ENCODE measurements at places on chromosomes 3 and 15.

DNA sequence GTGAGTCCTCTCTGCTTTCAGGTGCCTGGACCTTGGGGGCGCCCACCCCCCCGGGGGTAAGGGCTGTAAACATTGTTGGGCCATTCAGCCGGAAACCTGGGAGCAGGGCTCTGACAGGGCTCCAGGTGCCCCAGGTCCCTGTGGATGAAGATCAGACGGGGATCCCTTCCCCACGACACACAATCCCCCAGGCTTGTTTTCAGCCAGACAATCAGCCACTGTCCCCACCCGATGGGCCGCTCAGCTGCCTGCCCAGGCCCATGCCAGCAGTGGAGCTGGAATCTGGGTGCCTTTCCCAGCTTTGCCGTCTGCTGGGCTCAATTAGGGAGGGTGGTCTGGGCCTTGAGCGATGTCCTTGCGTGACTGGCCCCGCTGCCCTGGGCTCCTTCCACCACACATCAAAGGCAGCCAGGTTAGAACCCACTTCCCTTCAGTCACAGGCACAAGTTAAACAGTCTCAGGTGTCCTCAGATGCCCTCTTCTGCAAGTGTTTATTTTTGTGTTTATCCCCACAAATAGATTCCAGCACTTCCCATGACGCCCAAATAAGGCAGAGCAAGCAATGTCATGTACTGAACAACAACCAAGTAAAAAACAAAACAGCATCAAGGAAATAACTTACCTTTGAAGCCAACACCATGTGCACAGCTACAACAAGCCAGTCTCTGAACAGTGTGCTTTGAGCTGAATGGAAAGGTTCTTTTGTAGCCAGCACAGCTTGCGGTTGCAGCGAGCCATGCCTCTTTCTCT lies 77.0 kb upstream of the ALDH1A3 start:
- no peak for DNase-seq

- DNase-seq, result no peak
Observed at GRCh38 chr3:9669720-9670432, 20.6 kb downstream of the MTMR14 start.

GRCh38 chr15:65980824-65981456 lies 111.6 kb downstream of the RAB11A start:
- DNase-seq, result no peak

DNA sequence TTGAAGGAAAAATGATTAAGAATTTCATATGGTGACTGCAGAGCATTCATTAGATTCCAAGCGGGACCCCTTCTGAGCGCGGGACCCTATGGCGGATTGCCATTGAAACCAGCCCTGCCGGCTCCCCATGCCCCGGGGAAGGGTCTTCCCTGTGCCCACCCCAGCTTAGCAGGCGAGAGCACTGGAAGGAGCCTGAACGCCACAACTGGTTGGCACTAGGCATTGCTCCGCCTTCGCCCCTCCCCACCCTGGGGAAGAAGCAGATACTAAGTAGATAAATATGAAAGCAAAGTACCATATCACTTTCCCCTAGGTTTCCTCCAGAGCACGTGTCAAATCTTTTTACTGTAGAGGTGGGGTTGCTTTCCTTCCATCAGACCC lies 70.7 kb downstream of the CYP19A1 start:
- no peak for DNase-seq

DNA sequence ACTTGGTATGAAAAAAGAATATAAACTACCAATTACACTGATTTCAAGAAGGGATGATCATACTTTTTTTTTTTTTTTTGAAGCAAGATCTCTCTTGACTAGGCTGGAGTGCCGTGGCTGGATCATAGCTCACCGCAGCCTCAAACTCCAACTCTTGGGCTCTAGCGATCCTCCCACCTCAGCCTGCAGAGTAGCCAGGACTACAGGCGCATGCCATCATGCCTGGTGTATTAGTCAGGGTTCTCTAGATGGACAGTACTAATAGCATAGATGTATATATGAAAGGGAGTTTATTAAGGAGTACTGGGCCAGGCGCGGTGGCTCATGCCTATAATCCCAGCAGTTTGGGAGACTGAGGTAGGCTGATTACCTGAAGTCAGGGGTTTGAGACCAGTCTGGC lies 11.5 kb upstream of the SEC11A start:
- DNase-seq, result no peak

- no peak for DNase-seq
Observed at GRCh38 chr3:73473898-73474416, 150.8 kb downstream of the PDZRN3 start.

GRCh38 chr3:179438841-179439240 lies 12.4 kb downstream of the GNB4 start:
- no peak for DNase-seq

DNA sequence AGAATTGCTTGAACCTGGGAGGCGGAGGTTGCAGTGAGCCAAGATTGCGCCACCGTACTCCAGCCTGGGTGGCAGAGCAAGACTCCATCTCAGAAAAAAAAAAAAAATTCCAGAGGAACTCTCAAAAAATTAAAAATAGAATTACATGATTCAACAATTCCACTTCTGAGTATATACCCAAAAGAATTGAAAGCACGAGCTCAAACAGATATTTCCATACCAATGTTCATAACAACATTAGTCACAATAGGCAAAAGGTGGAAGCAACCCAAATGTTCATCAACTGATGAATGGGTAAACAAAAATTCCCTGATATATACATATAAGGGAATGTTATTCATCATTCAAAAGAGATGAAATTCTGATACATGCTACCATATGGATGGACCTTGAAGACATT lies 16.9 kb upstream of the MORF4L1 start:
- no peak for DNase-seq

GRCh38 chr3:158107605-158108444 lies 1.6 kb upstream of the SHOX2 start:
- no peak for DNase-seq

- DNase-seq, result no peak
Observed at GRCh38 chr15:31261266-31262142, 65.1 kb upstream of the KLF13 start.

DNA sequence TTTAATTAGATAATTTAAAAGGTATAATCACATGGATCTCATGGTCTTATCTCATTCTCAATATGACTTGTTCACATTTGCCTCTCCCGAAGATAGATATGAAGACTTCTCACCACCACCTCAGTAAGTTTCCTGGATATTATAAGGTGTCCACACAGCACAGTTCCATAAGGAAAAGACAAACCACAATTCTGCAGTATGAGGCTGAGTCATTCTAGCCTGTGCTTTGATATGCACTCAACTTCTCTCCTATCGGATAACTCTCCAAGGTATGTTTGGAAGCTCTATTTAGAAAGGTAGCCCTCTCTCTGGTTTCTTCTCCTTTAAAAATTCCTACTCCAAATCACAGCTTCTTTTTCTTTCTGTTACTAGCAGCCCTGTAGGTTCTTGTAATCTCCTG lies 612.8 kb downstream of the ZPLD1 start:
- DNase-seq, result no peak

- no peak for DNase-seq
Observed at GRCh38 chr3:129613367-129613740, 6.9 kb upstream of the PLXND1 start.

DNA sequence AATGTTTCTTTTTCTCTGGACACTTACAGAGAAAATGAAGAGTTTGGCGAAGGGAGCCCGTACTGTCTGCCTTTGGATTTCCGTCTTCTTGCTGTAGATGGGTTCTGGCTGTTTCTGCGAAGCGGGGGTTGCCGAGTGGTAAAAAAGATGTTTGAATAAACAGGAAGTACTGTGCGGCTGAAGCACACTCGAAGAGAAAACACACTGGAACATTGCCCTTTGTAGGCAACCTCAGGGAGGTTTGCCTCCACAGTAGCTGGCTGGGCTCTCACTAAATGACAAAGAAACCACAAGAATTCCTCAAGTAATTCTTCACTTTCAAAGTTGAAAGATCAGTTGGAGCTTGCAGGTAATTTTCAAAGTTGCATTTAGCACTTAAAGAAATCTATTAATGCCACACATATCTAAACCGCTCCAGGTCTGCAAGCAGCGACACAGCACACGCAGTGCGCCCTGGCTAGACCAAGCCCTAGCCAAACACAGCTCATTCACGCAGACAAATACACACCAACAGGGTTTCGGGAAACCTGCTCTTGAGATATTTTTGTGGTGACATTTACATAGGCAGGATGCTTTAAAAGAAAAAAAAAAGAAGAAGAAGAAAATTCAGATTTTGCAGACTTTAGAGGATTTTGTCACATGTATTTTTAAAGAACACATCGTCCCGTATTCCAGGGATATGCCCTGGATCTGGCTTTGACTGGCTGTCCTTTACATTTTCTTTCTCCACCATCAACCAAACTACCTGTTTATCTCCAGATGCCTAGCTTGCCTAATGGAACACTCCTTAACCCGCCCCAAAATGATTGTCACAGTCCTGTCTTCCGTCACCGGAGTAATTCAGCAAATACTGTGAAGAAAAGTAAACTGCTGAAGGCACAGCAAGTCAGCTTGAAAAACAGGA lies 452.8 kb downstream of the FOXP1 start:
- peak; percentile 59 for DNase-seq

DNA sequence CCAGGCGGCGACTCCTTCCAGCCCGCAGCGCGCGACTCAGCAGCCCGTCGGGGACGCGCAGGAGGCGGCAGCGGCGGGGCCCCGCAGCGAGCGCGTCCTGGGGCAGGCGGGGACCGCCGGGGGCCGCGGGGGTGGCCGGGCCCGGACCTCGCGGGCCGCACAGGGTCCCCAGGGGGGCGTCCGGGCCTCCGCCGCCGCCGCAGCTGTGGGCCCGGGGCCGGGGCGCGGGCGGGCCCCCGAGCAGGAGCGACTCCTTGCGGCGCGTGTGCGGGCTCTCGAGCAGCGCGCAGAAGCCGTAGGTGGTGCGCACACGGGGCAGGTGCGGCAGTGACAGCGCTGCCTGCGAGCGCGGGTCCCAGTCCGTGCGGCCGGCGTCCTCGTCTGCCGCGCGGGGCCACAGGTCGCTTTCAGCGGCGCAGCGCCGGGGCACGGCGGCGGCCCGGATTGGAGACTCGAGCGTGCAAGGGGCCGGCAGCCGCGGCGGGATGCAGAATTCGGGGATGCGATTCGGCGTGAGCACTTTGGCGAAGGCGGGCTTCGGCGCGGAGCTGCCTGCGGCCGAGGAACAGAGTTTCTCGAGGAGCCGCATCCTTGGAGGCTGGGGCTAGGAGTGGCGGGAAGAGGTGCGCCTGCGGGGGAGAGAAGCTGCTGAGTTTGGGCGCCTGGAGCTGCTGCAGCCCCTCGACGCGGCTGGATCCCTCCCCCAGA lies 535 bp downstream of the C2CD4B start:
- no peak for DNase-seq

- no peak for DNase-seq
Observed at GRCh38 chr3:48275287-48276027, 34.6 kb downstream of the ZNF589 start.

DNA sequence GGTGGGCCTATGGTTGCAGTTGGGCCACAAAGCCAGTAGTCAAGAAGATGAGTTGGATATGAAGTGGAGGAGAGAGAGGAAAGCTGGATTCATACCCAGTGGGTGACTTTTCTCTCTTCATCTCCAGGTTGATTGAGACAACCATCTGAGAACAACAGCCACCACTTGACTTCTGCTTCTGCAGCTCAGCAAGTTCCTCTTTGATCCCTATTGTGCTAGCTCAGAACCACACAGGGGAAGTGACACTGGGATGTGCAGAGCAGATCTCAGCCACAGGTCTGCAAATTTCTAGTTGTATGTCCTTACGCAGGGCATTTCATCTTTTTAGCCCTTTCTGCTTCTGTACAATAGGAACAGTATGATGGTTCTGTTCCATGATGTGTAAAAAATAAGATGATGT lies 459.2 kb upstream of the ARRDC4 start:
- no peak for DNase-seq

- DNase-seq, result no peak
Observed at GRCh38 chr3:22089284-22089683, 338.3 kb upstream of the ZNF385D start.

GRCh38 chr3:139519998-139520737 lies 19.4 kb downstream of the RBP1 start:
- no peak for DNase-seq

- DNase-seq, result no peak
Observed at GRCh38 chr15:31338318-31338878, 11.8 kb downstream of the KLF13 start.

- no peak for DNase-seq
Observed at GRCh38 chr15:35757361-35757760, 211.4 kb upstream of the DPH6 start.

GRCh38 chr15:80123034-80123433 lies 29.8 kb upstream of the FAH start:
- DNase-seq, result no peak

DNA sequence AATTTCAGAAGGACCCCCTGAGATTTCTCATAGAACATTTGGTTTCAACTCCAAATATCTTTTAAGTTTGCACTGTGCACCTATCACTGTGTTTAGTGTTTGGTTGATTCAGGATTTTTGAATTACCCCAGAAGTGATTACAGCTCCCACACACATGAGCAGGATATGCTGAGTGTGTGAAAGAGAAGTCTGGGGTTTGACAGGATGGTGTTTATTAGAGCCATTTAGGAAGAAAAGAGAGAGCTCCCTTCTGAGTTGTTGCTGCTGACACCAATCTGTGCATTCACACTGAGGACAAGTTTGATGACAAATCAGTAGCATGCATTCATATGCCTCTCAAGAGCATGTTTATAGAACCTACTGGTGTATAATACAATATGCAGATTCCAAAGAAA lies 118.1 kb downstream of the RPL22L1 start:
- DNase-seq, result no peak

GRCh38 chr3:63528325-63529000 lies 124.0 kb upstream of the SNTN start:
- DNase-seq, result no peak
